Stomach (tissue), 19 donors: ENCODE measurements at places on chromosomes 16 and 17. TPM values are rescaled to one million over a fixed set of nuclear protein-coding genes. Genes with fewer than 3 reads are reported as not detected.

- peak; percentile 52 for DNase-seq
- peaks cover 85% of the 10 kb centered on the region for H3K36me3 ChIP-seq
- no peak overlapping the region for H3K4me3 ChIP-seq
- H3K27me3 ChIP-seq: no peaks in the 10 kb centered on the region
Observed at GRCh38 chr17:78795861-78796516, 13.9 kb upstream of the CYTH1 start.

DNA sequence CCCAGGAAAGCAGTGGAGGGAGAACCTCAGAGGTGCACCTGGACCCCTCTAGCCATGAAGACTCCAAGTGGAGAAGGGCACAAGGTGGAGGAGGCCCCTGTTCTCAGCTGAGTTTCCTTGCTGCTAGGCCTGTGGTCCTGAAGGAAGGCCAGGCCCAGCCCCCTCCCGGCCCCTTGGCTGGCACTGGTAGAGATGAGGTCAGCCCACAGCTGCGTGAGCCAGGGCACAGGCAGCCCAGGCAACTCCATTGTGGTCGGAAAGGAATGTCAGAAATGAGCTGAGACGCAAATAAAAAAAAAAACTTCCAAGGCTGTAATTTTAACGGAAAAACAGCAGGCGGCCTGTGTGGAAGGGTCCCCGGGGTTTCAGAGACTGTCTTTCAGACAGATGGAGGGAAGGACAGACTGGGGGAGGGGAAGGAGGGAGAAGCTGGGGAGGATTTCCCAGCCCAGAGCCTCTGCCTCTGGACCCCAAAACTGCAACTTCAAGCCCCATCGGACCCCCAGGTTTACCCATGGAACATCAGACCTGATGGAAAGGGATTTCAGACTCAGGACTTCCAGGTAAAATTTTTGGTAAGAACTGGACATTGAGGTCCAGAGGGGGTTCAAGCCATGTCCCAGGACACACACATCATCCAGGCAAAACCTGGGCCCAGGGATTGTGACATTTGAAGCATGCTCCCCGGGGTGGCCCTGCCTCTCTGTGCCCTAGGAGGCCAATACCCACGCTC lies 25.6 kb upstream of the MRPS23 start:
- no peak overlapping the region for H3K4me3 ChIP-seq
- H3K4me1 ChIP-seq: peaks cover 45% of the 10 kb centered on the region
- peak; percentile 71 for DNase-seq
- peak overlapping the region; percentile 89 for H3K27ac ChIP-seq
- no peaks in the 10 kb centered on the region for H3K27me3 ChIP-seq

- peak within 1 kb of the TSS; percentile 37 for H3K4me3 ChIP-seq
- H3K4me1 ChIP-seq: peaks cover 14% of the 10 kb centered on the region
- no peaks in the 10 kb centered on the region for H3K36me3 ChIP-seq
Observed at GRCh38 chr17:74892974-74893911, at the start of gene FADS6. FADS6 (minus strand) TSS chr17:74893633; CDS start chr17:74893595, 38 bp downstream.

- H3K4me3 ChIP-seq: peak overlapping the region; percentile 90
- no peaks in the 10 kb centered on the region for H3K27me3 ChIP-seq
- DNase-seq: no peak
- peaks cover 51% of the 10 kb centered on the region for H3K4me1 ChIP-seq
Observed at GRCh38 chr16:15650698-15651171, 690 bp downstream of the NDE1 start.

GRCh38 chr16:65789161-65789945 lies 577.1 kb upstream of the CDH5 start:
- H3K27me3 ChIP-seq: no peaks in the 10 kb centered on the region
- H3K4me1 ChIP-seq: no peaks in the 10 kb centered on the region
- no peaks in the 10 kb centered on the region for H3K36me3 ChIP-seq

GRCh38 chr17:4032738-4033137 lies 68.5 kb upstream of the ATP2A3 start:
- H3K4me1 ChIP-seq: no peaks in the 10 kb centered on the region
- H3K27me3 ChIP-seq: no peaks in the 10 kb centered on the region
- no peak for DNase-seq
- peaks cover 94% of the 10 kb centered on the region for H3K36me3 ChIP-seq
- H3K27ac ChIP-seq: no peak overlapping the region
- H3K4me3 ChIP-seq: no peak overlapping the region

GRCh38 chr17:30296499-30297080 lies 4.8 kb upstream of the BLMH start:
- H3K4me3 ChIP-seq: no peak overlapping the region
- DNase-seq: no peak
- H3K4me1 ChIP-seq: peaks cover 3% of the 10 kb centered on the region
- H3K36me3 ChIP-seq: no peaks in the 10 kb centered on the region
- no peak overlapping the region for H3K27ac ChIP-seq

GRCh38 chr17:69723741-69724140 lies 309.2 kb downstream of the MAP2K6 start:
- no peaks in the 10 kb centered on the region for H3K27me3 ChIP-seq
- no peaks in the 10 kb centered on the region for H3K4me1 ChIP-seq
- no peak overlapping the region for H3K27ac ChIP-seq
- no peaks in the 10 kb centered on the region for H3K36me3 ChIP-seq
- no peak overlapping the region for H3K4me3 ChIP-seq

- H3K4me1 ChIP-seq: no peaks in the 10 kb centered on the region
- H3K36me3 ChIP-seq: no peaks in the 10 kb centered on the region
- DNase-seq: no peak
- H3K4me3 ChIP-seq: no peak overlapping the region
- no peaks in the 10 kb centered on the region for H3K27me3 ChIP-seq
Observed at GRCh38 chr16:6146356-6146755, 1048.8 kb upstream of the EEF2KMT start.

- no peaks in the 10 kb centered on the region for H3K36me3 ChIP-seq
- H3K4me3 ChIP-seq: no peak overlapping the region
- no peak overlapping the region for H3K27ac ChIP-seq
- H3K27me3 ChIP-seq: no peaks in the 10 kb centered on the region
Observed at GRCh38 chr16:21523411-21524067, 75.8 kb upstream of the METTL9 start.

GRCh38 chr16:59684911-59685310 lies 950.8 kb upstream of the GOT2 start:
- no peak overlapping the region for H3K4me3 ChIP-seq
- H3K27ac ChIP-seq: no peak overlapping the region
- no peaks in the 10 kb centered on the region for H3K4me1 ChIP-seq
- no peaks in the 10 kb centered on the region for H3K27me3 ChIP-seq
- no peak for DNase-seq

DNA sequence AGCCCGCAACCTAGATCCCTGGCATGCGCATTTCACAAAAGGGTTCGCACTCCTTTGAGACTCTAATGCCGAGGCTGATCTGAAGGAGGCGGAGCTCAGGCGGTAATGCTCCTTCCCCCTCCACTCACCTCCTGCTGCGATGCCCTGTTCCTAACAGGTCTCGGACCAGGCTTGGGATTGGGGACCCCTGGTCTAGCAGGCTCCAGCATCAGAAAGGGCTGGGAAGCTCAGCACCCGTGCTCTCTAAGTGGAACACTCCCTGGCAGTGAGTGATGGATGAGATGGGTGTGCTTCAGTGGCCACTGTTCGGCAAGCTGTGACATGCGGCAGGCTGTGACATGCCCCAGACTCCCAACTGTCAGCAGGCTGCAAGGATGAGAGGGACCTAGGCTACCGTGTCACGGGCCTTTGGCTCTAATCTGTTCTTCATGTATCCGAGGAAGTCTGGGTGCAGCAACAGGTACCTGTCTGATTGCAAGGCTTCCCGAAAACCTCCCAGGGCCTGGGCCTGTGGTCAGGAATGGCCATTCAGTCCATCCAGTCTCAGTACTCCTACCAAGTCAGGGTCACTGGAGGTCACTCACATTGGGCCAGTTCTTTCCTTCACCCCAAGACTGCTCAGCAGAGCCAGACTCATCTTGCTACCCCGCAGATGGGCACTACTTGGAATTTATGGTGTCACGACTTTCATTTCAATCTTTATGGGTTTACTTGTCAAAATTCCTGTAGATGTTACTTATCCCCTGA lies 1.3 kb upstream of the ST6GALNAC2 start:
- no peaks in the 10 kb centered on the region for H3K36me3 ChIP-seq
- no peak overlapping the region for H3K4me3 ChIP-seq
- H3K27me3 ChIP-seq: peaks cover 22% of the 10 kb centered on the region
- H3K4me1 ChIP-seq: peaks cover 32% of the 10 kb centered on the region
- no peak overlapping the region for H3K27ac ChIP-seq

DNA sequence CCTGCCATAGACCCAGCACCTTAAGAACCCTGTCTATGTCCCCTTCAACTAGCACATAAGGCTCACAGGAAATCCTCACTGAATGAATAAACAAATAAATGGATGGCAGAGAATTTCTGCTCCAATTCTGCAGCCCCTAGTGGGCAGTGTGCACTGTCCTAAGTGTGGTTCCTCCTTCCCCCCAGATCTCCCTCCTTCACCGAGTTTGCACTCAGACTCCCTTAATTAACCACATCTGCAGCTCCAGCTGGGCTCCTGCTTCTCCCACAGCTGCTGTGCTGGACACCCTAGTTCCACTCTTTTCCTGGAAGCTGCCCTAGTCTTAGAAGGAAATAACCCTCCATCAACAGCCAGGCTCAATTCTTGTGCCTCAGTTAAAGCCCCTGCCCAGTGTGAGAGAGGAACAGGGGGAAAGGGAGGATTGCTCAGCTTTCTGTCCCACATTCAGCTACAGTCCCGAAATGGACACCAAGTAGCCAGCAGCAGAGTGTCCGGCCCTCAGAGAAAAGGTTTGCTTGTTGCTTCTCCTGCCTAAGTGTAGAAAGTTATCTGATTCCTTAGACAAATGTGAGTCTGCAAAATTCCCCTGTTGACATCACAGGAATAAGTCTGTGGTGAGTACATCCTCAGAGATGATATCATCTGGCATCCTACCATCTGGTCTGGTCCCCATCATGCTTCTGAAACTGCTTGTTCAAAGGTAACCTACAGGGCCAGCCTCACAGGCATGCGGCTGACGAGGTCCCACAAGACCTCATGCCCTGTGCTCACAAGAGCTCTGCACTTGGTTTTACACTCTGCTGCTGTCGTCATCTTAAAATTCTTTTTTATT lies 12.3 kb downstream of the LRRC3C start:
- H3K27me3 ChIP-seq: no peaks in the 10 kb centered on the region
- no peak overlapping the region for H3K4me3 ChIP-seq

DNA sequence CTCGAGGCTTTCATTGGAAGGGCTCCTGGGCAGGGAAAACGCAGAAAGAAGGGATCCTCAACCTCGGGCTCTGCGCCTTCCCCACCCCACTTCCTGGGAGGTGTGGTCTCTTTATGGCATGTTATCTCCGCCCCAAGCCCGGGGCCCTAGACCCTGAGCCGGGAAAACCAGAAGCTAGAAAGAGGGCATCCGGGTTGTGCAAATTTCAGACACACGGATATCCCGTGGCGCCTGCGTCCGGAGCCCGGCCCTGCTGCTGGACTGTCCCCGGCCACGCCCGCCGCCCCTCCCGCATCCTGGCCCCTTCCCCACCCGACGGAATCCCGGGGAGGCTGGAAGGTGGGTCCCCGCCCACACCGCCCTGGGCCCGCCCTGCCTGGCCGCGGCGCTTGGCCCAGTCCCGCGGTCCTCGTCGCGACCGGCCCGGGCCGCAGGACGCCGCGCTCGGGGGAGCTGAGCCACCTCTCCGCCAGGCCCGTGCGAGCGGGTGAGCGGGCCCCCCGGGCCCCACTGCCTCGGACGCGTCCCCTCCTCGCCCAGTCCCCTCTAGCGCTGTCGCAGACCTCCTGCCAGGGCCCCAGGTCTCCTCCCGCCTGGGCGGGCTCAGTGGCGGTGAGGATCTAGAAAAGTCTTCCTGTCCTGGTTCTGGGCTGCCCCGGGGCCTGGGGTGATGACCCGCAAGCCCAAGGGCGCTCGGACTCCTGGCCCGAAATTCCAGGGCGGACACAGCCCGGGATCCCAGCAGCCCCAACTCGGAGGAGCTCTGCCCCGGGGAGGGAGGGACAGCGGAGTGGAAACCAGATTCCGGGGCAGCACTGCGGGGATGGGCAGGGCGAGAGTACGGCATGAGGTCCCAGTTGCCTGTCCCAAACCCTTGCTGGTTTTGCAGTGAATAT lies at the start of gene SLC16A5:
SLC16A5 (plus strand) TSS at position 397 of the 896 bp plus-strand sequence. CDS start 5,683 bp downstream, outside the sequence.
- peaks cover 31% of the 10 kb centered on the region for H3K4me1 ChIP-seq
- H3K36me3 ChIP-seq: no peaks in the 10 kb centered on the region
- H3K4me3 ChIP-seq: peak within 1 kb of the TSS; percentile 51
- H3K27me3 ChIP-seq: no peaks in the 10 kb centered on the region
- DNase-seq: peak; percentile 85
- peak within 1 kb of the TSS; percentile 92 for H3K27ac ChIP-seq

DNA sequence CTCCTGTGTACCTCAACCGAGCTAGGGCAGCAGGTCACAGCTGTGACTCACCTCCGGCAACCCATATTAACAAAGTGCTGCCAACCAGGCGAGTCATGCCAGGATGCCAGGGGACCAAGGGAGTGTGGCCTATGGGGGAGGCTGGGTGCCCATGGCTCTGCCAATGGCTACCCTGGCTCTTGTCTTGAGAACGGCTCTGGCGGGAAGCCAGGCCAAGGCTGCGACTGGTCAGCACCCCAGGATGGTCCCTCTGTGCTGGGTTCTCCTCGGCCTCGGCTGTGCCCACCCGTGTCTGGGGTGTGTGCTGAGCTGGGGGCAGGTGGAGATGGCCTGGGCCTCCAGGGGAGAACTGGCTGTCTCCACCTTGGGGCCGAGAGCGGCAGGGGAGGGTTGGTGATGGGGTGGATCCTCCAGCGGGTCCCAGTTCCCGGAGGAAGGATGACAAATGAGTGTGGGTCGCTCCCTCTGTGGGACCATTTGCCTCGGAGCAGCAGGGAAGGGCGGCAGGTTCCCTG lies 75.8 kb downstream of the MRC2 start:
- H3K36me3 ChIP-seq: no peaks in the 10 kb centered on the region
- peak; percentile 73 for DNase-seq
- peak overlapping the region; percentile 65 for H3K4me3 ChIP-seq
- H3K4me1 ChIP-seq: peaks cover 31% of the 10 kb centered on the region
- peak overlapping the region; percentile 81 for H3K27ac ChIP-seq
- no peaks in the 10 kb centered on the region for H3K27me3 ChIP-seq

- no peaks in the 10 kb centered on the region for H3K27me3 ChIP-seq
- no peaks in the 10 kb centered on the region for H3K36me3 ChIP-seq
- H3K4me3 ChIP-seq: no peak overlapping the region
- no peak for DNase-seq
- no peak overlapping the region for H3K27ac ChIP-seq
Observed at GRCh38 chr16:54633943-54634362, 296.7 kb upstream of the IRX5 start.

GRCh38 chr17:78112518-78113471 lies 15.8 kb downstream of the TMC6 start:
- DNase-seq: peak; percentile 87
- H3K4me3 ChIP-seq: no peak overlapping the region
- H3K27ac ChIP-seq: no peak overlapping the region
- peaks cover 10% of the 10 kb centered on the region for H3K36me3 ChIP-seq
- H3K27me3 ChIP-seq: no peaks in the 10 kb centered on the region

MATCAP1 gene
- total RNA-seq: 48.2 TPM

ELMO3 gene
- 133 TPM for total RNA-seq

BIRC5 gene
- total RNA-seq: 4.5 TPM

KRTAP2-1 gene
- total RNA-seq: not detected

KRTAP4-3 gene
- total RNA-seq: not detected

KRTAP4-16 gene
- total RNA-seq: not detected

TMEM107 gene
- total RNA-seq: 5.2 TPM

SCARF1 gene
- 4.1 TPM for total RNA-seq

CD7 gene
- total RNA-seq: 2.0 TPM

NEUROD2 gene
- not detected for total RNA-seq

IRX6 gene
- total RNA-seq: not detected

CTRL gene
- 0.37 TPM for total RNA-seq

RRAD gene
- total RNA-seq: 39.7 TPM

KRT13 gene
- not detected for total RNA-seq
